GF-D8 (cell line): ENCODE measurements at places on chromosomes 7 and 10.

- DNase-seq, result no peak
Observed at GRCh38 chr7:155358066-155358947, 60.6 kb downstream of the INSIG1 start.

DNA sequence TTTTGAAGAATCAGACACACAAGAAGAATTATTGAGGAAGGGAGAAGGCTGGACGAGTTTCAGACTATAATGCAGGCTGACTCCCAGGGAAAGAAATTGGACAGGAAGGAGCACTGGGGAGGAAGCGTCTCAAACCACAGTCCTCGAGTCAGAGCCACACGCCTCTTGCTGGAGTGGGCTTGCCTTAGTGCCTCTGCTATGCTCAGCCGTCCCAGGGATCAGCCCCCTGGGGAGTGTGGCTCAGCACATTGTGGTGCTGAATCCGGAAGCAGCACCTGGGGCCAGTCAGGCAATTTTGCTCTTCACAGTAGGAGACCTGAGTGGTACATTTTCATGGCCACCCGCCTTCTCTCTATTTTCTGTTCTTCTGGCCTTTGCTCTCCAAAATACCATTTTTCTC is 67.4 kb upstream of the SLC35G1 start:
- no peak for DNase-seq

DNA sequence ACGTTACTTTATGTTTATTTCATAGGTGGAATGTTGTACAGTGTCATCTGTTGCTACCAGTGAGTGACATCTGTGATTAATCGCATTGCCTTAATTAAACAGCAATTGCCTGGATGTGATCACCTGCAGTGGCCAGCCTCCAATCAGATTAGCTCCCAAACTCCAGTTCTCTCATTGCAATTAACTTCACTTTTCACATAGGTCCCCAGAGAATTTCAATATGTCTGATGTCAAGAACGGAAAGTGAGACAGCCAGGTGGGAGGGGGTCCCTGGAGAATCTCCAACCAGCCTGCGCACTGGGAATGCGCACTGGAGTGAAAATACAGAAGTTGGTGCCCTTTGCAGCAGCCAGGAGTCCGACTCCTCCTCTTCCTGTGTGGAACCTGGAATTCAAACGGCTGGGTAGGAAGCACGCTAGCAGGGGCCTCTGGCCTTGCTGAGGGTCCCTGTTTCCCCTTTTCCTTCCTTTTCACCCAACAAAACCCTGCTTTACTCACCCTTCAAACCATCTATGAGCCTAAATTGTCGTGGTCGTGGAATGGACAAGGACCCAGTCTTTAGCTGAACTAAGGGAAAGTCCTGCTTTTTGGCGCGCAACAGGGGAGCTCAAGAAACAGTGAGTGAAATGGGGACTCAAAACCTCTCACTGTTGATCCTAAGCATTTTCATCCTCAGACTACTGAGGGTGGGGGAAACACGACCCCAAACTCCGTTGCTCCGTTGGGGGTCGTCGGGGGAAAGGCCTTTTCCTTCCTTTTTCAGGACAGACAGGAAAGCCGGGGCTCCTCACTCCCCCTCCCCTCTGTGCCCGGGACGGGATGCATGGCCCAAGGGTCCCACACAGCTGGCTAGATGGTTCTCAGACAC is 1355.5 kb upstream of the LRRTM3 start:
- peak; percentile 52 for DNase-seq

- DNase-seq, result no peak
Observed at GRCh38 chr7:143484119-143484518, 6.4 kb downstream of the TAS2R41 start.

DNA sequence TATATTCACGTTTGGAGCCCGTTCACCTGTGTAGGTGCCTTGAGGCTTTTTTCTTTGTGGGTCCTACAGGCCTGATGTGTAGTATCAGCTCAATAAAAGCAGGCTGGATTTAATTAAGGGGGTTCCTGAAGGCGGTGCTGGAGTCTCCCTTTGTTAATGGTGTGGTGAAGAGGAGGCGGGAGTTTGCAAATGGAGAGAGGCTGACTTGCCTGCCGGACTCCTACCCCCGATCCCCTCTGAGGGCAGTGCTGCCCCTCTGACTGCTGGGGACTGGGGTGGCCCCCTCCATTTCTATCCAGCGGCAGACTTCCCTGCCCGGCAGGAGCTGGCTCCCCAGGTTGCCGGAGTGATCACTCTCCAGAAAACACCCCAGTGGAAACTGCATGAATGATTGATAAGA is 45.1 kb downstream of the ZMIZ1 start:
- no peak for DNase-seq

- DNase-seq, result no peak
Observed at GRCh38 chr7:22565315-22565811, 65.4 kb upstream of the STEAP1B start.

- no peak for DNase-seq
Observed at GRCh38 chr10:119496273-119496672, 46.2 kb downstream of the RGS10 start.
